ENCODE measurements at places on chromosomes 11 and 22. TPM values are rescaled to one million over a fixed set of nuclear protein-coding genes. Genes with fewer than 3 reads are reported as not detected.

Gene OTOG
- not detected for total RNA-seq

GRCh38 chr22:39520226-39521105 is at the start of gene ATF4:
Gene ATF4, plus strand, starts transcription at chr22:39520562. Its CDS starts 884 bp downstream, at chr22:39521446.
- no peak for DNase-seq

DNA sequence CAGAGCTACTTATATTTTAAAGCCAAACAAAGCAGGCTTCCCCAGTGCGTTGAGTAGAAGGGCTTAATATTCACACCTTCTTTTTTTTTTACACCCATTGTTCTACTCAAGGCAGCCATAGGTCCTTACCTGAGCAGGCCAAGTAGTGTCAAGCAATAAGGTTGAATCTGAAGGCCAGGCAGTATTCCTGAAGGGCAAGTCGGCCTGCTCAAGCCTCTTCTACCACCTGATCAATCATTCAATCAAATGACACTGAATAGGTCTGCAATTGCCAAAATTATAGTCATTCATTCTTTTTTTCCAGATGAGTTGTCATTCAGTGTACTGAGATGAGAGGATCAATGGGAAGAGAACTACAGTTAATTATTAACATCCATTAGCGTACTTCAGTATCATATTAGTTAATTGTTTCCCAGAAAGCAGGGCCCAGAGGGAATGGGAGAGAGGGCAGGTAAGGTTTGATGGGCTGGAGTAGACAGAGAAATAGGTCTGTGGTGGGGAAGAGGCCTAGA is 11.9 kb upstream of the PPP2R1B start:
- DNase-seq, result no peak

Gene BIRC3
- 5.0 TPM for total RNA-seq

- DNase-seq, result no peak
Observed at GRCh38 chr22:19422440-19423301, 8.9 kb downstream of the HIRA start.

- DNase-seq, result peak; percentile 47
Observed at GRCh38 chr11:123474994-123475393, 44.9 kb downstream of the GRAMD1B start.

Gene MRGPRX3
- total RNA-seq, result not detected

Gene LRRC32
- total RNA-seq, result 5.2 TPM

Gene PLAAT3
- total RNA-seq, result 3.2 TPM

Gene ZNF143
- total RNA-seq, result 49.6 TPM
